ENCODE measurements at places on chromosomes 3 and 15.

GRCh38 chr3:126679318-126679751 is 24.4 kb upstream of the TXNRD3 start:
- DNase-seq, result peak; percentile 83

DNA sequence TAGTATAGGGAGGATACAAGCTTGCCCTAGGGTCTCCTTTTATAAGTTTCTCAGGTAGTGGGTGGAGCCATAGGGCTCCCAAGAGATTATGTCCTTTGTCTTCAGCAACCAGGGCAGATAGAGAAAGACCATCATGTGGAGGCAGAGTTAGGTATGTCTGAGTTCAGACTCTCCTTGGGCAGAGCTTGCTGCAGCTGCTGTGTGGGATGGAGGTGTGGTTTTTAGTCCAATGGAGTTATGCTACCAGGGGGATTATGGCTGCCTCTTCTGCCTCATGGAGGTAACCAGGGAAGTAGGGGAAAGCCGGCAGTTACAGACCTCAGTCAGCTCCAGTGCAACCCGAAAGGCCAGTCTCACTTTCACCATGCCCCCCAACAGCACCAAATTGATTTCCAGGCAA is 220.5 kb downstream of the NECTIN3 start:
- no peak for DNase-seq

GRCh38 chr3:185988080-185988815 is 50.4 kb upstream of the TRA2B start:
- DNase-seq, result no peak

GRCh38 chr3:111695636-111696117 is 100.5 kb upstream of the ZBED2 start:
- no peak for DNase-seq

DNA sequence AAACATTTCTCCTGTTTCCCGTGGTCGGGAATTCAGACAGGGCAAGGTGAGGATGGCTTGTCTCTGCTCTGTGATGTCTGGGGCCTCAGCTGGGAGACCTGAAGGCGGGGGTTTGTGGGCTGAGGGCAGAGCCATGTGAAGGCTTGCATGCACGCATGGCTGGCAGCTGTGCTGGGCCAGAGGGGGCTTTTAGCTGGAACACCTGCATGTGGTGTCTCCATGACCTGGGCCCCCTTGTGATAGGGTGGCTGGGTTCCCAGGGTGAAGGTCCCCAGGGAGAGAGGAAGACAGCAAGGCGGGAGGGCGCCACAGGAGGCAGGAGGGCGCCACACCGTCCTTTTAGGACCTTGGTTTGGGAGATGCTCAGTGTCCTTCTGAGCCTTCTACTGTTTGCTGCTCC is 101.6 kb upstream of the PRR23E start:
- DNase-seq, result no peak

- no peak for DNase-seq
Observed at GRCh38 chr3:178847190-178847589, 224.4 kb downstream of the ZMAT3 start.

- no peak for DNase-seq
Observed at GRCh38 chr3:4821975-4822374, 157.3 kb upstream of the BHLHE40 start.

GRCh38 chr15:98272625-98273024 is 312.1 kb downstream of the ARRDC4 start:
- DNase-seq, result no peak

GRCh38 chr15:71109130-71109529 is 6.1 kb upstream of the THSD4 start:
- DNase-seq, result no peak

- DNase-seq, result no peak
Observed at GRCh38 chr3:171176244-171176933, 149.9 kb upstream of the SLC2A2 start.

DNA sequence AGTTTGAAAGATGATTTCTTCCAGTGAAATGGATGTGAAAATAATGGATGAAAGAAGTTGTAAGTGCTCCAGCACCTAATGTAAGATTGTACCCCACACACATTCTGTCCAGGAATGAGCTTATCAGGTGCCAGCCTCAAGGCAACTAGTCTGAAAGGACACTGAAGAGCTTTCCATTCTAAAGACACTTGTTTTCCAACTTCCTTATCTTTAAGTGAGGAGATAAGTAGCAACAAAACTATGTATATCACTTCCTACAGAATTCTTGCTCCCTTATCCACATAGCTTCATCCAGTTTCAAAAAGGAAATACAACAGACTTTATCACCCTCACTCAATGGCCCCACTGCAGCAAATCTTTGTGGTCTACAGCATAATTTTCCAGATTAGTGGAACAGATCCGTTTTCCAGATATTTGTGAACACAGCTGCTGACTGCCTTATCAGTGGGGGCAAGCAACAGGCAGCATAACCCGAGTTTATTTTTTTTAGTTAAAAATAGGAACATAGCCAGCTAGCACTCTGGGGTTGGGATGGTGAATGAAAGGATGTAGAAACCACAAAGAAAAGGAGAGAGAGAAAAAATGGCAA is 60.6 kb downstream of the CD200R1L start:
- DNase-seq, result peak; percentile 61

- DNase-seq, result no peak
Observed at GRCh38 chr15:99826157-99826780, 93.0 kb upstream of the LYSMD4 start.
